ENCODE measurements at places on chromosomes 4 and X.

- H3K27me3 ChIP-seq: peaks cover 10% of the 10 kb centered on the region
- H3K4me1 ChIP-seq: peaks cover 7% of the 10 kb centered on the region
- peak overlapping the region; percentile 44 for H3K4me3 ChIP-seq
- DNase-seq: no peak
- no peaks in the 10 kb centered on the region for H3K36me3 ChIP-seq
Observed at GRCh38 chr4:15339737-15340136, 88.1 kb upstream of the C1QTNF7 start.

DNA sequence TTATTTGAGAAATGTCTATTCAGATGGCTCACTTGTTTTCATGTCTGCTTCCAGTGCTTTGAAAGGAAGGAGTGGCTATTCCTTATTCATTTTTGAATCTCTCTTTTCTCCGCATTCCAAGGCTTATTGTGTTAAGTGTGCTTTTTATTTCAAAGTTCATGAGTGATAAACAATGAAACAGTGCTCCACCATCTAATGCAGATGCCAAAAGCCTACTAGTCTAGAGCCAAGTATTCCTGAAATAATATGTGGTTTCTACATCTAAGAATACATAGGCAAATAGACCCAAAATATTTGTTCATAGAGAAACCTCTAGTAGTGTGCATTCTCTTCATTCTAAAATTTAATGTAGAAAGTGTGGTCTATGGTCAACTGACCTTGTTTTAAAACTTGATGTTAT, 187.3 kb downstream of the GABRB1 start:
- no peak overlapping the region for H3K27ac ChIP-seq
- no peak overlapping the region for H3K4me3 ChIP-seq
- no peaks in the 10 kb centered on the region for H3K36me3 ChIP-seq
- no peaks in the 10 kb centered on the region for H3K4me1 ChIP-seq
- H3K27me3 ChIP-seq: no peaks in the 10 kb centered on the region
- DNase-seq: no peak

DNA sequence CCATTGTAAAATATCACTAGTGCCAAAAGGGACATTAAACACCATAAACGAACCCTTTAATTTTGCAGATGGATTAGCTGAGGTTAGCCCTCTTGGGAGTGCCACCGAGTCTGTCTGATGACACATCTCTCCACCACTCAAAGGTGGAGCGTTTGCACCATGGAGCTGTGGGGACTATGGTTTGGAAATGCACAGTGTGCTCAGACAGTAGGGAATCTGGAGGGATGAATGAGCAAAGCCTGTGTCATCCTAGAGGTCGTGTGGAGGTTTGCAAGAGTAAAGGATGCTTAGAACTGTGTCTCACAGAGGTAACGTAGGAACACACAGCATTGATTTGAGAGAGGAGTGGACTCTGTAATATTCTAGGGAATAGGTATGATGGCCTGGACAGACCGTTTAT, 93.7 kb downstream of the CLNK start:
- H3K36me3 ChIP-seq: no peaks in the 10 kb centered on the region
- no peak overlapping the region for H3K27ac ChIP-seq
- no peak for DNase-seq
- peaks cover 24% of the 10 kb centered on the region for H3K27me3 ChIP-seq
- H3K4me1 ChIP-seq: no peaks in the 10 kb centered on the region

DNA sequence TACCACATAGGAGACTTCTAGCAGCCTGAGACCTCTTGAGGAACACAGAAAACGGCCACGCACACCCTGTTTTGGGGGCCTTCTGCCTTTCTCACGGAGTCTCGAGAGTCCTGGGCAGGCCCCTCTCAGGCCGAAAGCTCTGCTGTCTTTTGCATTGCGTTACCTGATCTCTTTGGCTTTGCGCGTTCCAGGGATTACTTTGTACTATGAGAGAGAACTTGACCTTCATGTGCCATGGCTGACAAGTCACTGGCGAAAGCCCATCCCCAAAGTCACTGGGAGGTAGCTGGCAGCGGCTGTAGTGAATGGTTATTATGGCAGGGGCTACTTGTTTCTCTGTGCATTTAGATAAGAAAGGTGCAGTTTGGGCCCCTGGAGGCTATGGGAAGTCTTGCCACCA, 8.0 kb upstream of the NAT8L start:
- no peak for DNase-seq
- no peak overlapping the region for H3K27ac ChIP-seq
- no peaks in the 10 kb centered on the region for H3K4me1 ChIP-seq

GRCh38 chr4:102345795-102346100, 466 bp upstream of the SLC39A8 start:
- peaks cover 26% of the 10 kb centered on the region for H3K4me1 ChIP-seq
- H3K27ac ChIP-seq: peak overlapping the region; percentile 63
- no peaks in the 10 kb centered on the region for H3K36me3 ChIP-seq
- H3K4me3 ChIP-seq: peak overlapping the region; percentile 75
- no peaks in the 10 kb centered on the region for H3K27me3 ChIP-seq
- DNase-seq: no peak

DNA sequence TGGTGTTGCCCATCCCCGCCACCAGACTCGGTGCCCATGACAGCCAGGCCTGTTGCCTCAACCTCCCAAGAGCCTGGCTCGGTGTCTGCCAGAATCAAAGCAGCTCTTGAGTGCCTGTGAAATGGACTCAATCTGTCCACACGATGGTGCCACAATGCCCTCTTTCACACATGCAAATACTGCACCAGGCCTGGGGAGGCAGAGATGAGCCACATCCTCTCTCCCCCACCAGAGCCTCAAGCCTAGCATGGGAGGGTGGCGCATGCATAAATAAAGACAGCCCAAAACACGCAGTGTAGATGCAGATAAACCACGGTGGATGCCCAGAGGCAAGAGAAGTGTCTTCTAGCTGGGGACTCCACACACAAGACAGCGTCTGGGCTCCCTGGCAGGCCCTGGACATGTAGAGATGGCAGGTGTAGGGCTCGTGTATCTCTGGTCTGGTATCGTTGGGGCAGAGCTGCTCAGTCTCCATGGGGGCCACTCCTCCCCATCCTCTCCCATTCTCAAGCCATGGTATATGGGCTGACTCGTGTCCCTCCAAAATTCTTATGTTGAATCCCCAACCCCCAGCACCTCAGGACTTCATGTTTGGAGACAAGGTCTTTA, 65.6 kb downstream of the JAKMIP1 start:
- H3K4me1 ChIP-seq: no peaks in the 10 kb centered on the region
- H3K27me3 ChIP-seq: peaks cover 62% of the 10 kb centered on the region

DNA sequence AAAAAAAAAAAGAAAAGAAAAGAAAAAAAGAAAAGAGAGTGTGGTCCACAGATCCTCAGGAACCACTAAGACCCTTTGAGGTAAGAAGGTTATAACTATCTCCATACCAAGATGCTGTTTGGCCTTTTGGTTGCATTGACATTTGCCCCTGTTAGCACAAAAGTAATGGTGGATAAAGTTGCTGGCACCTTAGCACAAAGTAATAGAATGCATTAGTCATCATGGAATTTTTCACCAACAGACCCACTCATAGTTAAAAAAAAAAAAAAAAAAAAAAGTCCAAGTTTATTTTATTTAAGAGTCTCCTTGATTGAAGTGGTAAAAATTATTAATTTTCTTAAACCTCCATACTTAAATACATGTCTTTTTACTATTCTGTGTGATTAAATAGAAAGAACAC, 78.4 kb upstream of the RBPJ start:
- H3K4me3 ChIP-seq: no peak overlapping the region
- H3K27ac ChIP-seq: no peak overlapping the region
- DNase-seq: no peak
- no peaks in the 10 kb centered on the region for H3K36me3 ChIP-seq
- peaks cover 9% of the 10 kb centered on the region for H3K4me1 ChIP-seq

DNA sequence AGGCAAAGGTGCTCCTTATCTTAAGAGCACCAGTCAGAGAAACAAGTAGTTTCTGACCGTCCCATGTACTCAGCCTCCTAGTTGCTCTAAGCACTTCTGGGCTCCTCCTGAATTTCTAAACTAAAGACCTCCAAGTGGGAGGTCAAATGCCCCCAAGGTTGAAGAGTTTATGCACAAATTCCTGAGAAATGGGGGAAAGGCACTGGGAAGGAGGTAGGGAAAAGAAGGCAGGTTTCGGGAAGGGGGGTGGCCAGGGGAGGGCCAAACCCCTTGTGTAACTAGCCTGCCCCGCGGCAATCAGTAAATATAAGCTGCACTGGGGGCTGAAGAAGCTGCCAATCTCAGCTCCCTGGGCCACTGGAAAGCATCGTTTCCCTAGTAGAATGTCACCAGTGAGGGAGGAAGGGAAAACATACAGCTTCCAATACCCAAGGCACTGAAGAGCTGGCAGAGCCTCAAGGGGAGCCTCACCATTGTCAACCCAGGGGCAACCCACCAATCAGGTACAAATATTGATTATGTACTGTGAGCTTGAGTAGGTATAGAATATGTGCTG, 3.4 kb downstream of the FOXO4 start:
- no peak overlapping the region for H3K4me3 ChIP-seq
- no peak overlapping the region for H3K27ac ChIP-seq
- DNase-seq: no peak
- no peaks in the 10 kb centered on the region for H3K36me3 ChIP-seq

DNA sequence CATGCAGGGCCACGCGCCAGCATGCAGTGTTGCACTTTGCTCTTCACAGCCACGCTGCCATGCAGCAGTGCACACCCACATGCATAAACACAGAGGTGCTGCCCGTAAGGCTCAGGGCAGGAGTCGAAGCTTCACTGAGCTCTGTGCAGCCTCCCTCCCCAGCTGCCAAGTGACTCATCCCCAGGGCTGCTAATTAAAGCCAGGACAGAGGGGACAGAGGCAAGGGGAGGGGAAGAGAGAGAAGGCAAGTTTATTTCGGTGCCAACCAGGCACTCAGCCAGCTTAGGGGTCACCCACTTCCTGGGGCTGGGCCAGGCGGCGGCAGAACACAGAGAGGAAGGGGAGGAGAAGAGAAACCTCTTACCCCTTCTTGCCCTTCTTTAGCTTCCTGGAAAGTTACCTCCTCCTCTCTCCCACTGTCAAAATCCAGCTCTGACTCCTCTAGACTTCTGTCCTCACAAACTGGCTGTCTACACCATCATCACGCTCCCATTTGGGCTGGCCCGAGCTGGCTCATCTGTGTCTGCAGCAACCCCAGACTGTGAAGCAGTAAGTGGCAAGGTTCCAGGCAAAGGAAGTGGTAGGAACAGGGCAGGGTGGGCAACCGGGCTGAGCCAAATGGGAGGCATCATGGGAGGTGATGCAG, 6.2 kb upstream of the IQSEC2 start:
- DNase-seq: peak; percentile 69
- no peaks in the 10 kb centered on the region for H3K36me3 ChIP-seq
- peak overlapping the region; percentile 84 for H3K27ac ChIP-seq
- peak overlapping the region; percentile 42 for H3K4me3 ChIP-seq
- H3K4me1 ChIP-seq: peaks cover 52% of the 10 kb centered on the region
- no peaks in the 10 kb centered on the region for H3K27me3 ChIP-seq

DNA sequence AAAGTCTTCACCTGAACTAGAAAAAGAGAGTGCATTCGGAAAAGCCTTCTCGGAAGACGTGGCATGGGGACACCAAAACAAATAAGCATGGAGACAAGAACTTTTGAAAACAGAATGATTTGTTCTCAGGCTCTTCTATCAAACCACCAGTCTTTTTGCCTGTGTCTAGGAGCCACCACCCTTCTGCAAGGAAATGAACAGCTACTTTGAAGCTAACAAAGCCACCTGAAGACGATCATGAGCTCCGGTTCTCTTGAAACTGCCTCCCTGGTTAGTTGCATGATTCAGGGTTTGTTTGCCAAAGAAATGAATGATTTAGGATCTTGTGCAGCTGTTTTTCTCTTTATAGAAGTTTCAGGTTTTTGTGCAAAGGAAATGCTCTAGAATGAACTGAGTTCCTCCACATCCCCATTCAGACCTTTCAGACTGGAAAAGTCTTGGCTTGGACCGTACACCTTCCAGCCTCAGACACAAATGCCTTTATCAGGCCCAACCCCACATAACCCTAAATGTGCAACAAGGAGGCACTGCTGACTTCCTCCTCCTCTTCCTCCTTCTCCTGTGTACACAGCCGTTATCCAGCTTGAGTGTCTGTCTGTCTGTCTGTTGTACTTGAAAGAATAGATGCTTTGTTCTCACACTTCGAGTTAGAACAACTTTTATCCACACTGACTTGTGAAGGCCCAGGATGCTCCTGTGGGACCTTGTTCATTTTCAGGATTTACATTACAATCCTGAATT, 334.8 kb upstream of the KLF3 start:
- no peaks in the 10 kb centered on the region for H3K36me3 ChIP-seq
- H3K4me1 ChIP-seq: peaks cover 25% of the 10 kb centered on the region
- no peak for DNase-seq
- H3K4me3 ChIP-seq: no peak overlapping the region
- H3K27ac ChIP-seq: peak overlapping the region; percentile 11

DNA sequence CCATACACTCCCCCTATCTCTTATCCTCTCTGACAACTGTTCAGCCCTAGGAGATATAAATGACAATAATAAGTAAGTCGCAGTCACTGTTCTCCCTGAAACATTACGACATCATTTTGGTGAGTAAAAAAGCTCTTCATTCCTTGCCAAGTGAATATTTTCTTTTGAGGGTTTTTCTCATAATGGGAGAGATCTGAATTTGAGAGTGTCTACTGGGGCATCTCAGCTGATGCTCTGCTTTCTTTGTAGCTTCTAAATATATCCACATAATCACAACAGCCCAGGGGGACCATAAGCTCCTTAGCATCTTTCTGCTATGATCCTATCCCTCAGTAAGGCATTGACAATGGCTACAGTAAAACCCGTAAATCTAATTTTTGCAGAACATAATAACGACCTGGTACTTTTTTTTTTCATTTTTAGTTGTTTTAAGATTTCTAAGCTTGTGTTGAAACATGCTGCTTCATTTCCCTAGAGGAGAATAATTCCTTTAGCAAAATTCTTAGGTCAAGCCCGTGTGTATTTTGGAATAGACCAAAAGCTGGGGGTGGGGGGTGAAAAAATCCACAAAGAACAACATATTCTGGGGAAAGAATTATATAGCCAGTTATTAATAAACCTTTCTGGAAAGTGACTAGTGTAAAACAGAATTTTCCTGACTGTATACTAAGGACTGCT, 78.1 kb upstream of the GPM6B start:
- H3K27ac ChIP-seq: peak overlapping the region; percentile 36
- no peaks in the 10 kb centered on the region for H3K4me1 ChIP-seq
- H3K4me3 ChIP-seq: no peak overlapping the region
- DNase-seq: no peak
- no peaks in the 10 kb centered on the region for H3K36me3 ChIP-seq
- no peaks in the 10 kb centered on the region for H3K27me3 ChIP-seq

- peak overlapping the region; percentile 46 for H3K27ac ChIP-seq
- DNase-seq: peak; percentile 24
- H3K36me3 ChIP-seq: no peaks in the 10 kb centered on the region
- peaks cover 12% of the 10 kb centered on the region for H3K4me1 ChIP-seq
- H3K27me3 ChIP-seq: no peaks in the 10 kb centered on the region
- H3K4me3 ChIP-seq: no peak overlapping the region
Observed at GRCh38 chrX:68665502-68665901, 18.0 kb downstream of the STARD8 start.

- no peaks in the 10 kb centered on the region for H3K4me1 ChIP-seq
- DNase-seq: no peak
- no peak overlapping the region for H3K4me3 ChIP-seq
- no peaks in the 10 kb centered on the region for H3K27me3 ChIP-seq
- no peaks in the 10 kb centered on the region for H3K36me3 ChIP-seq
- no peak overlapping the region for H3K27ac ChIP-seq
Observed at GRCh38 chr4:76061982-76062381, 12.5 kb upstream of the ART3 start.

GRCh38 chr4:165502916-165503907, 124.4 kb downstream of the CPE start:
- no peaks in the 10 kb centered on the region for H3K36me3 ChIP-seq
- no peak overlapping the region for H3K4me3 ChIP-seq
- H3K27me3 ChIP-seq: peaks cover 5% of the 10 kb centered on the region
- H3K4me1 ChIP-seq: peaks cover 4% of the 10 kb centered on the region
